Activated naive CD4-positive, alpha-beta T cell treated with anti-CD3 and anti-CD28 coated beads, Interleukin-2, amount 50 U/mL, for 72 hours (primary cell): ENCODE measurements at places on chromosomes 5 and 9.

DNA sequence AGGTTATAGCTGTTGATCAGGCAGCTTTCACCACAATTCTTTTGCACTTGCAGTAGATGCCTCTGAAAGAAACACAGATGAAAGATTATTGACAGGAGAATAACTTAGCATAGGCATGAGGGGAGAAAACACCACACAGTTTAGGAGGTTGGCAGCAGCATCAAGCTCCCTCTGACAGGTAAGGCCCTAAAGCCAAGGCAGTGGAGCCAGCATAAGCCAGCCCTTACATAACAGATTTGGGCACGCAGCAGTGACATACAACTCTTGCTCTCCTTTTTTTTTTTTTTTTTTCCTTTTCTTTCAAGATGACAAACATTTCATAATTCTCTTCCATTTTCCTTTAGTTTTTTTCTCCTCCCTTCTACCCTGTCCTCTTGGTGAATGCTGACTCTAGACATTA is 257.6 kb upstream of the ADAMTSL1 start:
- no peak for DNase-seq

- DNase-seq: no peak
Measured at GRCh38 chr9:16571127-16571802, 299.2 kb downstream of the BNC2 start.

- DNase-seq: no peak
Measured at GRCh38 chr5:180436275-180436674, 57.9 kb upstream of the CNOT6 start.

GRCh38 chr9:111588846-111589245 is 10.6 kb downstream of the PTGR1 start:
- DNase-seq: no peak

- no peak for DNase-seq
Measured at GRCh38 chr9:82206490-82206889, 217.9 kb downstream of the SPATA31D1 start.

- no peak for DNase-seq
Measured at GRCh38 chr5:41795125-41795524, 75.1 kb downstream of the OXCT1 start.

DNA sequence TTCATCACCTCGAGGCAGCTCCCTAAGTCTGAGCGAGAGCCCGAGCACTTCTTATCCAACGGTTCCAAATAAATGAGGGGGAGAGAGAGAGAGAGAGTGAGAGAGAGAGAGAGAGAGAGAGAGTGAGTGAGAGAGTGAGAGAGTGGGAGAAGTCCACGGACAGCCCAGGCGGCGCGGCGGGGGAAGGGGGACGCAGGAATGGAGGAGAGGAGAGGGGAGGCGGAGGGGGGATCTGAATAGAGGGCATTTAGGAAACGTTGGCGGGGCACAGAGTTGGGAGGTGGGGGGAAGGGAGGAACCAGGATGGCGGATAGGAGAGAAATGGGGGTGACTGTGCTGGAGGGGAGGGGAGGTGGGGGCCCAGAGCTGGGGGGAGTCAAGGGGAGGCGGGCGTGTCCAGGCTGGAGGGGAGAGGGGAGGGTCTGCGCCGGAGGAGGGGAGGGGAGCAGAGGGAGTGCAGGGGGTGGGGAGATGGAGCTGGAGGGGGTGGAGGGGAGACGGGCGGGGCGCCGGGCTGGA is 398 bp upstream of the BASP1 start:
- DNase-seq: no peak

DNA sequence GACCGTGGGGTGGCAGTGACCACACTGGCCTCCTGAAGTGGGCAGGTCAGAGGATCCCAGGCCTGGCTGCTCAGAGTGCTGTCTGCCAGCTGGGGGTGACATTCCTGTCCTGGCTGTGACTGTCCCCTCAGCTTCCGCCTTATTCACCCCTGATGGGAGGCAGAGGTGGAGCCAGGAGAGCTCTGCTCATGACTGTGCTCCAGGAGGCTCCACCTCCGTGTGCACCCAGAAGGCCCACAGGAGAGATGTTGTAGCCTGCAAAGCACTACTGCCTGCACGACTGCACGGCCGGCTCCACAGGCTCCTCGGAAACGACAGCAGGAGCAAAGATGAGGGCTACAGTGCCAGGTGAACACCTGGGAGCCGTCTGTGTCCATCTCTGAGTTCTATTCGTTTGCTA is 60.9 kb downstream of the ROPN1L start:
- no peak for DNase-seq

- DNase-seq: no peak
Measured at GRCh38 chr5:150419630-150420270, 7.0 kb upstream of the CD74 start.

- no peak for DNase-seq
Measured at GRCh38 chr9:87206064-87206661, 258.9 kb upstream of the GAS1 start.

- DNase-seq: no peak
Measured at GRCh38 chr9:79719989-79720388, 148.2 kb downstream of the TLE4 start.

DNA sequence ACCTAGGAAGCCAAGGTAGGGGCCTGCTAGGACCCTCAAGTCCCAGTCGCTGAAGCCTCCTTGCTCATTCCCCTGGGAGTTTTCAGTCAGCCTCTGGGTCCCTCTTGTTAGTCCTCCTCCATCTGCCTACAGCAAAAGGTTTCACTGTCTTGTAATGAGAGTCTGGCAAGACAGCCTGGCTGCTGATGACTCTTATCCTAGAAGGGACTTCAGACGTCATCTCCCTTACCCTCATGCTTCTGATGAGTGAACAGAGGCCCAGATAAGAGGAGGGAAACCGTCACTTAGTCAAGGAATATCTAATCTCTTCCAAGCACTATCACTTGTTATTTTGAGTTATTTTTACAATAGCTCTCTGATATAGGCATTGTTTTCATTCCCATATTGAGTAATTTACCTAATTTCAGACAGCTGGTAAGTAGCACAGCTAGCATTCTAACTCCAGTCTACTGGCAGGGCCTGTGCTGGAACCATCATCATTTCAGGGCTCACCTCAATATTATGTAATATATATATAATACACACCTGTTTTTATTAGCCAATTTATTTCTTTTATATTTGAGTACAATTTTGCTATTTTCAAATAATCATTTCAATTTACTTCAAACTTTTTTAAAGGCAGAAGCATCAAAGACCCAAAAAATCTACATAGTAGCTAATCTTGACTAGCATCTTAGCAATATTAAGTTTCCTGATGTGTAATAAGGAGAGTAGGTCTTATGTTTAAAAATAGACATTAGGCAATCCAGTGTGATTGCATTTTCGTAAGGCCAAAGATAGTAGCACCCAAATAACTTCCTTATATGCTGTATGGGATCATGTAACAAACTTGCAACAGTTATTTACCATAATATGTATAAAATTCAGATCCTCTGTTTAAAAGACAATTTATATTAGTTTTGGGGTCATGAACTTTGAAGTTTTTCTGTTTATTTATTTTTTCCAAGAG is 7.9 kb downstream of the CMYA5 start:
- no peak for DNase-seq

DNA sequence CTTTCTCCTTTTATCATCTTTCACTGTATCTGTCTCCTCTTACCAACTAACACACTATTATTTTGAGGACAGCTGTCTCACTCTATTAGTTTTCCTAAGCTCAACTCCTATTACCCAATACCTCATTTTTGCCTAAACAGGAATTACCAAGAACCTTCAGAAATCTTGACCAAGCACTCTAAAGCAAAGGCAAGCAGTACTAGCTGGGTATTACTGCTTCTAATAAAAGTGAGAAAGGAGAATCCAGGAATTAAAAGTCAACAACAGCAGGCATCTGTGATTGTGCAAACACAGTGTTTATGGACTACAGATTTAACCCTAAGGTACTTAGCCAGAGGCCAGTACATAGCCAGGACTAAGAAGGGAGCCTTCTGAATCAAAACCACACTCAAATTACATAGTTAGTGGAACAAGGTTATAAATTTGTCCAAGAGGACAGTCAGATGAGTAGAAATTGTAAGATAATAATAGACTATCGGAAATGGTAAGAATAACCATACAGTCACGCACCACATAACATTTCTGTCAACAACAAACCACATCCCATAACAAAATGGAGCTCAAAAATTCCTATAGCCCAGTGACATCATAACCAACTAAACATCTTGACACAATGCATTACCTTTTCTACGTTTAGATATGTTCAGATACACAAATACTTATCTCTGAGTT is 8.3 kb downstream of the RFX3 start:
- no peak for DNase-seq

DNA sequence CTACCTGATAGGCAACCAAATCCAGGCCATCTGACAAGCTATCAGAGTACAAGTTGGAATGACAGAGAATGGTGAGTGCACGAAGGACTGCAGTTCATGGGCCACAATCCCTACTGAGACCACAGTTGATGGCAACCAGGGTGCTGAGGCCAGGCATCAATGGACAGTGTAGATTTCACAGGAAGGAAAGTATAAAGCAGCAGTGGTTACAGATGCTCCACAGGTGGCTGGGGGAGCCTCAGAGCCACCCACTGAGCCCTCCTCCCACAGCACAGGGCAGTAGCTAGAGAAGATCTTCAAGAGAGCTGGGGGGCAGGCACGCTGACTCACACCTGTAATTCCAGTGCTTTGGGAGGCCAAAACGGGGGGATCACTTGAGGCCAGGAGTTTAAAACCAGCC is 49.4 kb downstream of the RETREG1 start:
- no peak for DNase-seq

- no peak for DNase-seq
Measured at GRCh38 chr5:139904816-139905661, 109.4 kb downstream of the PSD2 start.

- DNase-seq: no peak
Measured at GRCh38 chr5:97425511-97425910, 242.5 kb upstream of the RIOK2 start.

- DNase-seq: no peak
Measured at GRCh38 chr5:9861666-9862256, 231.6 kb upstream of the TAS2R1 start.

GRCh38 chr9:76379494-76379893 is 14.7 kb downstream of the RFK start:
- no peak for DNase-seq

DNA sequence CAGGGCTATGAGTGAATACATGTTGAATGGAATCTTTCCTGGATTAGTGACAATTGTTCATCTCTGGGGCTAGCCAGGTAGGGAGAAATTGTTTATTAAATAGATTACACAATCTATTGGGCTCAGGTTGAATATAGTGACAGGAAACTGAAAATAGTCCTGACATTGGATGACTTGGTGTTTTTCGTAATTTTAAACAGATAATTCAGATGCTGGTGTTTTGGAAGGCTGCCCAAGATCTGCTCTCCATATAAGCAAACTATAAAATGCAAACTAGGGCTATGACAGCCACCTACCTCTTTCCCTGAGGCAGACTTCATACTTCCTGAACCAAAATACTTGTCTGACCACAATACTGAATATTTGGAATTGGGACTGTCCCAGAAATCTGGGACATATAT is 99.1 kb downstream of the ENC1 start:
- DNase-seq: no peak

DNA sequence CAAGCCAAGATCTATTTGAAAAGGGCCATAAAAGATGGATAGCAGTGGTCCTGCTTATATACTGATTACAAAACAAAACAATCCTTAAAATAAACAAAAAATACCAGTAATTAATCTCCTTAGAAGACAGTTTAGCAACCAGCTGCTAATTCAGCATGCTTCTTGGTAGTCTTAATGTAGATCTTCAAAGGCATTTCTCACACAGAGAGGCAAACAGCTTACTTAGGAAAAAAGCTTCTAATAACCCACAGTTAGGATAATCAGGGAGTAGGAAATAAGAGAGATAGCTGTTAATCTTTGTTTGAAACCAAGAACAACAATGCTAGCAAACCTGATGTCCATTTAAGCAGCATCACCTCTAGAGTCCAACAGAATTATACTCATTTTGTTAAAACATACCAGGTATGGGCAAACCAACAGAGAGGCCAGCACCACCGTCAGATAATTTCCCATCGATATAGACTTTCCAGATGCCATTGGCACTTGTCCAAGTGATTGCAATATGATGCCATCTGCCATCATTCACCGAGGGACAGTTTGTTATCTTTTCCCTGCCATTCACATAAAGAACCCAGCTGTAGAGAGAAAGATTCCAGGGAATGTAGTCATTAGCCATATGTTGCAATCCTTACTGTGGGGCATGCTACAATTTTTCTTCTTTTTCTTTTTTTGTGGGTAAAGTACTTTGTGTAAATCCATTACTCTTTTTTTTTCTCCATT is 105.6 kb upstream of the TXNDC8 start:
- DNase-seq: no peak

DNA sequence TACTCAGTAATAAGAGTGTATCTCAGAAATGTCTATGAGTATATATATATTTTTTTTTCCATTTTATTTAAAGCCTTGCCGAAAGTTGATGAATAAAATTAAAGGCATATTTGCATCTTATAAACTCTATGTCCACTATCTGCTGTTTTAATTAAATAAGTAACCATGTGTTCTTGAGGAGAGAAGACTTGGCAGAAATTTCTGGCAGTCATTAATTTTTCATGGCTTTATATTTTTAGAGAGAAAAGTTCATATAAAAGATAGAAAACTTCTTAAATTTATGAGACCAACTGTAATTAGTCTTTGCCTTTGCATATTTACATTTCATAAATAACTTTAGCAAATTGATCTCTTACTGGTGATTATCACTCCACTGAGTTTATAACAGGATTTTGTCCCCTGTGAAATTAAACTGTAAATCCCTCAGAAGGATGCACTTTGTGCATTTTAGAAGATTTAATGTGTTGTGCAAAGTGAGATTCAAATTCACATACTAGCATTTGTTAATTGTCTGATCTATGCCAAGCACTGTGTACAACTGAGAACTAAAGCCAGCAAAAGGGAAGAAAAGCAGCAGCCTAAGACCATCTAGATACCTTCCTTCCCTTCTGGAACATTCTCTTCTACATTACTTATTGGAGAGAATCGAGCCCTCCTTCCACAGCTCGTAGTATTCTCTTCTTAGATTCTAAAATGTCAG is 108.7 kb downstream of the SNCAIP start:
- DNase-seq: no peak

DNA sequence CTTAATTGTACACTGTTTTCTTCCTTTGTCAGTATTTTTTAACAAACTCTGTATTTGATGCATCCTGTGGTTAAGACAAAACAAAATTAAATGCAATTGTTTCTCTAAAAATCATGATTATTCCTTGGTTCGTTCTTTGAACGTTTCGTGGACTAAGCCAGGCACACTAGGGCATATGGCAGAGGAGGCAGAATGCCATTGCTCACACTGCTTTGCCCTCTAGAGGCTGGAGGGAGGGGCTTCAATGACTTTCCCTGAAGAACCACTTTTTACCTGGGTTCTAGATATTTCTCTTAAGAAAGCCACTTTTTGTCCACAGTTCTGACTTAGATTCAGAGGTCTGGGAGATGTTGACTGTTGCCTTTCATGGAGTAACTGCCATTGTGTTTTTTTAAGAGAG is 236.2 kb upstream of the ADAMTSL1 start:
- DNase-seq: no peak

DNA sequence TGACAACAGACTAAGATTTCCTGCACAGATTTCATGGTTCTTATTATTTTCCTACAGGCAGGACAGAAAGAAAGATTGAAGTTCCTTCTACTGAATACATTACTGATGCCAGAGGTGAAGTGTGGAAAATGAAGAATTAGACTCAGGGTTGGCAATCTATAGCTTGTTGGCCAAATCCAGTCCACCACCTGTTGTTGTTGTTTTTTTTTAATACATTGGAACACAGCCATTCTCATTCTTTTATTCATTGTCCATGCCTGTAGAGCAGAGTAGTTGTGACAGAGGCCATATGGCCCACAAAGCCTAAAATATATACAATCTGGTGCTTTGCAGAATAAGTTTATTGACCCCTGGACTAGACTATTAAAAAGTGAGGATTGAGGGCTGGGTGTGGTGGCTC is 5.8 kb upstream of the PLPPR1 start:
- no peak for DNase-seq
